ENCODE measurements at places on chromosomes 5 and 9.

DNA sequence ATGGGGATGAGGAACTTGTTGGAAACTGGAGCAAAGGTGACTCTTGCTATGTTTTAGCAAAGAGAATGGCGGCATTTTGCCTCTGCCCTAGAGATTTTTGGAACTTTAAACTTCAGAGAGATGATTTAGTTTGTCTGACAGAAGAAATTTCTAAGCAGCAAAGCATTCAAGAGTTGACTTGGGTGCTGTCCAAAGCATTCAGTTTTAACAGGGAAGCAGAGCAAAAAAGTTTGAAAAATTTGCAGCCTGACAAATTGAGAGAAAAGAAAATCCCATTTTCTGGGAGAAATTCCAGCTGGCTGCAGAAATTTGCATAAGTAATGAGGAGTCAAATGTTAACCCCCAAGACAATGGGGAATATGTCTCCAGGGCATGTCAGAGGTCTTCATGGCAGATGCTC is 682.3 kb upstream of the ST8SIA4 start:
- DNase-seq = no peak

- no peak for DNase-seq
Measured at GRCh38 chr5:94420885-94421284, 197.5 kb downstream of the KIAA0825 start.

DNA sequence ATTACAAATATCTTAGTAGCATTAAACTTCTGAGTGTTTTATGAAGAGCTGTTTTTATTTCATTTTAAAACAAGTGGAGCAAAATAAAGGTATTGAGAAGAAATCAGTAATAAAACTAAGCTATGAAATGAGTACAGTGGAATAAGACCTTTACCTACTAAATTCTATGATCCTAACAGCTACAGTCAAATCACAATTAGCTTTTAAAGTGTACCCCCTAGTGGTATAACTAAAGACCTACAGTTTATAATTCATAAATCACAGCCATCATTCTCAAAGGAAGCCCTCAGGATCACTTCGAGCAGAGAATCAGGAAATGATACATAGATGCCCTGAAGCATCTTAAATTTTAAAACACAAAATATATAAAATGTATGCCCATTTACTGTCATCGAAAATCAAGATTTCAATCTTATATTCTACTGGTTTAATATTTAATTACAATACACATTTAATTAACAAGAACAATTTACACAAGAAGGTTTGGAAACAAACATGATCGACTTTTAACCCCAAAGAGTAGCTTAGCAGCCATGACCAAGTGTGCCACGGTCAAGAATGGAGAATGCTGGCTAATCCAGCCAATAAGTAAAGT is 12.3 kb downstream of the CCNH start:
- peak; percentile 10 for DNase-seq

DNA sequence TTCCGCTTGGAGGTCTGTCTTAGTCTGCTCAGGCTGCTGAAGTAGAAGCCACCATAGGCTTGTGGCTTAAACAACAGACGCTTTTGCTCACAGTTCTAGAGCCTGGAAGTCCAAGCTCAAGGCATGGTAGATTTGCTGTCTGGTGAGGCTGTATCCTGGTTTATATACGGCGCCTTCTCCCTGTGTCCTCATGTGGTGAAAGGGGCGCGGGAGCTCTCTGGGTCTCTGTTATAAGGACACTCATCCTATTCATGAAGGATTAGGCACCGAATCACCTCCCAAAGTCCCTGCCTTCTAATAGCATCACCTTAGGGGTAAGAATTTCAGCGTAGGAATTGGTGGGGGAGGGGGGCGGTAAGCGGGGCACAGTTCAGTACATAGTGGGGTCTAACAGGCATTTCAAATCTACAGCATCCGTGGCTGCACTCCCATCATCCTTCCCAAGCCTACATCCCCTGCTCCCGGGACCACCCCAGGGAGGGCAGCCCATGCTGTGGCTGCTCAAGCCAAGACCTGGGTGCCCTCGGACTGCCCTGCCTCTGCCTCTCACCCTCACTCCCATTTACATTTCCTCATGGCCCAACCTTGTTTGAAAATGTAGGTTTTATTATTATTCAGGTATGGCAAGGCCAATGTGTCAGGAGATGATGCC is 15.1 kb upstream of the LPCAT1 start:
- no peak for DNase-seq

GRCh38 chr5:119873611-119874010 is 244.3 kb downstream of the FAM170A start:
- no peak for DNase-seq

GRCh38 chr5:133396814-133397213 is 215.5 kb downstream of the FSTL4 start:
- DNase-seq = no peak

DNA sequence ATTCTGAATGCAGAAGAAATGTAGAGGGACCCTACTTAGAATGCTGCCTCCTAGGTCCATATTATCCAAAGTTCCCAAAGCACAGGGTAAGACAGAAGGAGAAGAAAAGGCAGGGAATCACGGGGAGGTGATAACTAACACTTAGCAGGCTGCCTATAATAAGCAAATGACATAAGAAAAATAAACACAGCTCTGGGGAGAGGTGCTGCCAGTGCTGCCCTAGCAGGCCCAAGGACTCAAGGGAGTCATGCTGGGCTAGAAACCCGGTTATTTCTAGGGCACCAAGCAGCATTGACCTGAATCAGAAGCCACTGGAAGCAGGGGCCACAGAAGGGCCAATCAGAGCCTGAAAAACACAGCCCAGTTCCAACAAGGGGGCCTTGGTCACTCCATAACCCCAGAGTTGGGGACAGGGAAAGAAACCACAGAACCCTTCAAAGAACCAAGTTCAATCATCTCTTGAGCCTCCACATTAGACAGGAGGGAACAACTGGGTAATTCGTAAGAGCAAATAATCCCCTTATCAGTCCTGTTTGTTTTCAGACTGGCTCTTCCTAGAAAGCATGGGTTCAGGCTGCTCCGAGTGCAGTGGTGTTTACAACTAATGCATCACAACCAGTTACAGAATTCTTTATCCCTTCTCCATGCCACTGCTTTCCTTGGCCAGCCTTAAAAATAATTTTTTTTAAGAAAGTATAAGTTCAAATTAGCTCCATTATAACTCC is 24.0 kb downstream of the NRG2 start:
- no peak for DNase-seq

- no peak for DNase-seq
Measured at GRCh38 chr5:77209495-77210090, 887 bp upstream of the PDE8B start.

GRCh38 chr5:124279146-124279876 is 467.1 kb downstream of the ZNF608 start:
- DNase-seq = no peak

- peak; percentile 56 for DNase-seq
Measured at GRCh38 chr9:129383019-129383560, 205.0 kb upstream of the IER5L start.

DNA sequence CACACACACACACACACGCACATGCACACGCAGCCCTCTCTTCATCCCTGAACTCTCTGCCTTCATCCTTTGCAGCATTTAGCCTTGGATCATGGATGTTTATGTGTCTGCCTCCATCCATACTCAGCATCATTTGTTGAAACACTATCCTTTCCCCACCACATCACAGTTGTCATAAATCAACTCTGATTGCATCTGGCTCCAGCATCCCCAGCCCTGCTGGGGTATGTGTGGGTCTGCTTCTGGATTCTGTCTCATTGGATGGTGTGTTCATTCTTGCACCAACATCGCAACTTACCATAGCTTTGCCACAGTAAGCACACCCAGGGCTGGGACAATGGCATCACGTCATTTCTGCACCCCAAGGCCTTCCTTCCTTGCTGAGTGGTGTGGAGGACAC is 175.4 kb downstream of the RGS3 start:
- DNase-seq = no peak

GRCh38 chr5:40904205-40904993 is 4.9 kb upstream of the C7 start:
- DNase-seq = peak; percentile 63

DNA sequence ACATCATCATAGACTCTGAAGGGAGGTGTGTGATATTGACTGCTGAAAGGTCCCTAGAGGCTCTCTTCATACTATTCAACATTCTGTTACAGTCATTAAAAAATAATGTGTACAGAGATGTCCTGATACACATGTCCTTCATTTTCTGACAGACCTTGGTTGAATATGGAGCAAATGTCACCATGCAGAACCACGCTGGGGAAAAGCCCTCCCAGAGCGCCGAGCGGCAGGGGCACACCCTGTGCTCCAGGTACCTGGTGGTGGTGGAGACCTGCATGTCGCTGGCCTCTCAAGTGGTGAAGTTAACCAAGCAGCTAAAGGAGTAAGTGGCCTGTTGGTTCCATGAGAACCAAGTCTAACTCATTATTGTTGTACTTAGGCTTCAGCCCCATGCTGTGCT is 132.4 kb downstream of the SNCAIP start:
- no peak for DNase-seq

GRCh38 chr5:77139001-77139400 is 51.9 kb upstream of the ZBED3 start:
- DNase-seq = no peak

DNA sequence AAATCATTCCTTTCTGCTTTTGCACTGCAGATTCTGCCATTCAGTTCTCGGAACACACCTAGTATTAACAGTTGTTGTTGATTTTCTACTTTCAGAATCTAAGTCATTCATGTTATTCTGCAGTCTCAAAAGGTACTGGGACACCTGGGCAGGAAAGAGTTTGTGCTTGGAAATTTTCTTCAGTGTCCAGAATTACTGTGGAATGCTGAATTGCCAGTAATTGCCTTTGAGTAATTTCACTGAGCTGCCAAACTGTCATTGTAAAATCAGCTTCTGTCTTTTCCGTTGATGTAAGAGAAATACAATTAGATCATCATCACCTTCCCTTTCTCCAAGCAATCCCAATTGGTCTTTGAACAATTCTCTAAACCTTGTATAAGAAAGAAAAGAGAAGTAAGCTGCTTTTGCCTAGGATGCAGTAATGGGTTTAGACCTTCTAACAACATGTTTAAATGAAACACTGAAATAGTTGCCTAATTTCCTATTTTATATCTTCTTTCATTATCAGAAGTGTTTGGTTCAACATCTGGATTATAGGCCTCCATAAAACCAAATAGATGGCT is 75.7 kb upstream of the TGFBR1 start:
- no peak for DNase-seq

DNA sequence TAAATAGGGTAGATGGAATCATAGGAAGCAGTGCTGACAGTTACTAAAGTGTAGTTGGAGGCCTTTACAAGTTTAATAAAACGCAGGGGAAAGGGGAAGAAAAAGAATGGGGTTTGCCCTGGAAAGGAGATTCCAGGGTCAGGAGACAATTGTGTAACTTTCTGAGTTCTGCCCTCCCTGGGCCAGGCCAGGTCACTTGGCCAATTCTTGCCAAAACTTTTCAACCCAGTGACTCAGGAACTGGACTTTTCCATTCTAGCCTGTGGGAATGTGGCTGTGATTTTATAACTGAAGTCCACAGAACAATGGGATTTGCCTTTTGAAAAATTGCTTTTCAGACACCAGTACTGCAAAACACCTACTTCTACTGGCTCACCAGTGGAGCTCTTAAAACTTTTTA is 289.8 kb upstream of the ANKRD55 start:
- DNase-seq = peak; percentile 24

GRCh38 chr9:123365287-123365880 is 9.4 kb downstream of the CRB2 start:
- DNase-seq = no peak

- DNase-seq = peak; percentile 85
Measured at GRCh38 chr9:38047301-38048251, 21.5 kb downstream of the SHB start.

- no peak for DNase-seq
Measured at GRCh38 chr5:172744123-172745104, 26.6 kb downstream of the DUSP1 start.

DNA sequence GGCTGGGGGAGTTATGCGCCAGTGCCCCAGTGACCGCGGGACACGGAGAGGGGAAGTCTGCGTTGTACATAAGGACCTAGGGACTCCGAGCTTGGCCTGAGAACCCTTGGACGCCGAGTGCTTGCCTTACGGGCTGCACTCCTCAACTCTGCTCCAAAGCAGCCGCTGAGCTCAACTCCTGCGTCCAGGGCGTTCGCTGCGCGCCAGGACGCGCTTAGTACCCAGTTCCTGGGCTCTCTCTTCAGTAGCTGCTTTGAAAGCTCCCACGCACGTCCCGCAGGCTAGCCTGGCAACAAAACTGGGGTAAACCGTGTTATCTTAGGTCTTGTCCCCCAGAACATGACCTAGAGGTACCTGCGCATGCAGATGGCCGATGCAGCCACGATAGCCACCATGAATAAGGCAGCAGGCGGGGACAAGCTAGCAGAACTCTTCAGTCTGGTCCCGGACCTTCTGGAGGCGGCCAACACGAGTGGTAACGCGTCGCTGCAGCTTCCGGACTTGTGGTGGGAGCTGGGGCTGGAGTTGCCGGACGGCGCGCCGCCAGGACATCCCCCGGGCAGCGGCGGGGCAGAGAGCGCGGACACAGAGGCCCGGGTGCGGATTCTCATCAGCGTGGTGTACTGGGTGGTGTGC is at the start of gene RXFP3:
TSS of gene RXFP3 (plus strand) at position 6 of the 636 bp plus-strand sequence. CDS start at position 361, 355 bp downstream.
- peak; percentile 42 for DNase-seq

DNA sequence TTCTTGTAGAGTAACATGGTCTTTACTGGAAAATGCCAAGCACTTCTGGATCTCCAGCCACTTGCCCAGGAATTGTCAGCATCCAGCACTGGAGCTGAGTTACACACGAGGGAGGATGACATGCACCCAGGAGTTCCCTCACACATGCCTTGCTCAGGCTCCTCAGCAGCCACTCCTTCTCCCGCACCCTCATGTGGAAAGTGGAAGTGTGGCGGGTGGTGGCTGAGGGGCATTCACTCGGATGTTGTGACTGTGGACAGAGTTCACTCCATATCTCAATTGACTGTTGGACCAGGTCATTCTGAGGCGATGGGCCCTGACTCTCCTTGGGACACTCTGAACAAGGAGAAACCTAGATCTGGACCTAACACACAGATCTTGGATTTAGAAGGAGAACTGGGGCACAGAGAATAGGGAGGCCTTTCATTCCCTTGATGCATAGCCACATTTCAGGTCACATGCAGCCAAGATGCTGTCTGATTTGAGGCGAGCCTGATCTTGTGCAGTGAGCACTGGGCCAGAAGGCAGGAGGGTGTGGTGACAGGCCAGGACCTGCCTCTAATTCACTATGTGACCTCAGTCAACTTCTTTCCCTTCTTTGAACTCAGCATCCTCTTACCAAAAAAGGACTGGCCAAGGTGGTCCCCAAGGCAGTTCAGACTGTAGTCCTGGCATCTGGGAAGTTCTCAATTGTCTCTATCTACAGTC is 62.1 kb downstream of the CYSTM1 start:
- DNase-seq = no peak

GRCh38 chr9:32589083-32589723 is 16.2 kb upstream of the NDUFB6 start:
- DNase-seq = peak; percentile 50

- no peak for DNase-seq
Measured at GRCh38 chr5:168908207-168908606, 329.0 kb upstream of the PANK3 start.

- no peak for DNase-seq
Measured at GRCh38 chr9:109098960-109099308, 20.8 kb downstream of the TMEM245 start.

GRCh38 chr5:141691286-141691866 is 9.3 kb upstream of the ARAP3 start:
- DNase-seq = no peak

GRCh38 chr5:4576161-4576748 is 563.9 kb upstream of the ADAMTS16 start:
- DNase-seq = no peak

- no peak for DNase-seq
Measured at GRCh38 chr9:26800322-26800721, 92.3 kb downstream of the CAAP1 start.
